ENCODE measurements at places on chromosomes 3 and 15.

DNA sequence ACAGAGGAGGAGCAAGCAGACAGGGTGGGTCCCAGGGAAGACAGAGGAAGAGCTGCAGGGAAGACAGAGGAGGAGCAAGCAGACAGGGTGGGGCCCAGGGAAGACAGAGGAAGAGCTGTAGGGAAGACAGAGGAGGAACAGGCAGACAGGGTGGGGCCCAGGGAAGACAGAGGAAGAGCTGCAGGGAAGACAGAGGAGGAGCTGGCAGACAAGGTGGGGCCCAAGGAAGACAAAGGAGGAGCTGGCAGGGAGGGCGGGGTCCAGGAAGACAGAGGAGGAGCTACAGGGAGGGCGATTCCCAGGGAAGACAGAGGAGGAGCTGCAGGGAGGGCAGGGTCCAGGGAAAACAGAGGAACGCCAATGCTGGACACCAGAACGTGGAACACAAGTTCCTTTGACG is 66.5 kb downstream of the PLXNA1 start:
- DNase-seq, result peak; percentile 6

GRCh38 chr15:45110256-45110820 is 3.6 kb downstream of the DUOX2 start:
- DNase-seq, result no peak

DNA sequence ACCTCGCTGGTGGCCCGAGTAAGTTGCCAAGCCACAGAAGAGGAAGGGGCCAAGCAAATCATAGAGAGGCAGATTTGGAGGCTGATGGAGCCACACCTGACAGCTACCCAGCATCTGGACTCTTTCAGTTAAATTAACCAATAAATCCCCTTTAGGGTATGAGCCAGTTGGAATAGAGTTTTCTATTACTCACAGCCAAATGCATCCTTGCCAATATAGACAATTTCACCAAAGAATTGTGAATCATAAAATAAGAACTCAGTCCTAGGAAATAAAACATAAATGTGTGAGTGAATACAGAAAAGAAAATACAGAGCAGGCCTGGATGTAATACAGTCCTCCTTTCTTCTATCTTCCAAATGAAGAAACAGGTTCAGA is 161.6 kb upstream of the ANKRD28 start:
- DNase-seq, result no peak

- no peak for DNase-seq
Observed at GRCh38 chr3:28935146-28935545, 345.7 kb upstream of the RBMS3 start.

DNA sequence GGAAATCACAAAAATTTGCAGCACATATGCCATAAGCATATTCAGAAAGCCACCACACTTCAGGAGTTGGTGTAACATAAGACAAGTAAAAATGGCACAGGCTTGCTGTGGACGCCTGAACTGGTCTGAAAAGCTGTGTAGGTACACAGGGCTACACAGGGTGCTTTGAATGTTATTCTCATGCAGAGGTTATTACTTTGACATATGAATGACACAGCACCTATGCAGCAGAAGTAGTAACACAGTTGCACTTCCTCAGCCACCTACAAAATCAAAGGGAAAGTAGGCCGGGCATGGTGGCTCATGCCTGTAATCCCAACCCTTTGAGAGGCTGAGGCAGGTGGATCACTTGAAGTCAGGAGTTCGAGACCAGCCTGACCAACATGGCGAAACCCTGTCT is 54.5 kb downstream of the OSBPL10 start:
- no peak for DNase-seq

- no peak for DNase-seq
Observed at GRCh38 chr3:70914862-70915261, 602.4 kb upstream of the MDFIC2 start.

- DNase-seq, result no peak
Observed at GRCh38 chr3:164208048-164208447, 870.2 kb downstream of the SI start.

- DNase-seq, result no peak
Observed at GRCh38 chr3:57234613-57235575, 7.4 kb downstream of the APPL1 start.

Data from right hindlimb (tissue), 1 donor.